ENCODE measurements at places on chromosomes 4 and X. TPM values are rescaled to one million over a fixed set of nuclear protein-coding genes. Genes with fewer than 3 reads are reported as not detected.

DNA sequence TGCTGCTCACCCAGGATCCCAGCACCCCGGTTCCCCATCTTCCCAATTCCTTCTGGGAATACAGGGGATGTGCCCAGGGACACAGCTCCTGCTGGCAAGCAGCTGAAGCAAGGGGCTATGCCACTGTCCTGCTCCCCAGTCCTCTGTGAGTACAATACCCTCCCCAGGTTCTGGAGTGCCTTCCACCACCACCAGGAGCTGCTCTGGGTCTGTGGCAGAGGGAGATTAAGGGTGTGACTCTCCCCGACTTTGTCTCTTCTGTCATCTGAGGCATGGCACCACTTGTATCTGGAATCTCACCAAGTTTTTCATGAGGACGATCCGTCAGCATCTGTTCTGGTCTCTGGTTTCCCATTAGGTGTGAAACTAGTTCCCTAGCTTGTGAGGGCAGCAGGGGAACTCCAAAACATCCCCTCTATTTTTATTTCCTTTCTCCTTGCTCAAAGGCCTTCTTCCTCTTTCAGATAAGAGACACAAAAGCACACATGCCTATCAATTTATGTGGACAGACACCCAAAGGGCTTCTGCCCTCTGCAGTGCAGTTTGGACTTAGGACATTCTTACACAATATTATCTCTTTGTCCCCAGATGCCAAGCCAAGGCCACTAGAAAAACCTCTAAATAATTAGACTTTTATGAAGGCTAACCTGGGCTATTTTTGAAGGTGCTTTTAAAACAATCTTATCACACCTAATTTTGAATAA lies 26.8 kb downstream of the MGST2 start:
- H3K27ac ChIP-seq = peak overlapping the region; percentile 19
- no peak overlapping the region for H3K4me3 ChIP-seq
- H3K27me3 ChIP-seq = no peaks in the 10 kb centered on the region
- H3K36me3 ChIP-seq = peaks cover 40% of the 10 kb centered on the region
- no peak for DNase-seq

UBA1 gene
- total RNA-seq = 524 TPM

DNA sequence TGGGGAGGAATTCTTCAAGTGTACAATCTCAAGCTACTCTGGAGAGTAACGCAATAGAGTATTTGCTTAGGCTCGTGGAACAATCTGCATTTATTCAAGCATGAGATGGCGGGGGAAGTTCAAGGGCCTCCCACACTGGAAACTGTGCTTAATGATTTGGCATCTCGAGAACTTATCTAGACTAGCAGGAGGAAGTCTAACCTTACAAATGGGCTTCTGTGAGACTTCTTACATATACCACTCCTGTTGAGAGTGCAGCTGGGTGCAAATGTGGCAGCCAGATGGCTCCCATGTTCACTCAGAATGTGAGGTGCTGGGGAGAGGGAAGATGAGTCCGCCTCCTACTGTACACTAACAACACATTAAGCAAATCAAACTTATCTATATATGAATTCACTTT lies 29.3 kb upstream of the PTPN13 start:
- no peaks in the 10 kb centered on the region for H3K36me3 ChIP-seq
- no peak overlapping the region for H3K27ac ChIP-seq
- H3K4me1 ChIP-seq = peaks cover 33% of the 10 kb centered on the region
- H3K4me3 ChIP-seq = no peak overlapping the region

C4orf50 gene
- total RNA-seq = 0.19 TPM

MID1 gene
- total RNA-seq = 32.5 TPM

DNA sequence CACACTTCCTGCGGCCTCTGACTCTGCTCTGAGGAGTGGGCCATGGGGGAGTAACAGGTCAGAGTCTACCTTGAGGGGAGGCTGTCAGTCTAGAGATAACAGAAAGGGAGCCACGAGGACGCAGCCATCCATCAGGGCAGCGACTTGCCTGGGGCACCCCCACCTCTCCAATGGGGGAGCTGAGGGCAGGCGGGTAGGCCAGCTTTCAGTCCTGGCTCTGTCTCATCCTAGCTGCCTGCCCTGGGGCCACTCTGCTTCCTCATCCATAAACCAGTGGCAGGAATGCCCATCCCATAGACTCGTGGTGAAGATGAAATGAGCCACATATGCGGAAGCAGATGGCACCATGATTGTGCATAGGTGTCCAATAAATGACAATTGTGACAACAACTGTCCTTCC lies 13.2 kb downstream of the MAGED2 start:
- DNase-seq = no peak
- no peaks in the 10 kb centered on the region for H3K27me3 ChIP-seq
- H3K4me1 ChIP-seq = peaks cover 2% of the 10 kb centered on the region
- peaks cover 9% of the 10 kb centered on the region for H3K36me3 ChIP-seq
- no peak overlapping the region for H3K4me3 ChIP-seq
- H3K27ac ChIP-seq = no peak overlapping the region

- H3K27me3 ChIP-seq = peaks cover 3% of the 10 kb centered on the region
- H3K4me3 ChIP-seq = no peak overlapping the region
- no peaks in the 10 kb centered on the region for H3K4me1 ChIP-seq
- H3K36me3 ChIP-seq = no peaks in the 10 kb centered on the region
- H3K27ac ChIP-seq = no peak overlapping the region
Observed at GRCh38 chrX:25067271-25068172, 51.8 kb upstream of the ARX start.

DNA sequence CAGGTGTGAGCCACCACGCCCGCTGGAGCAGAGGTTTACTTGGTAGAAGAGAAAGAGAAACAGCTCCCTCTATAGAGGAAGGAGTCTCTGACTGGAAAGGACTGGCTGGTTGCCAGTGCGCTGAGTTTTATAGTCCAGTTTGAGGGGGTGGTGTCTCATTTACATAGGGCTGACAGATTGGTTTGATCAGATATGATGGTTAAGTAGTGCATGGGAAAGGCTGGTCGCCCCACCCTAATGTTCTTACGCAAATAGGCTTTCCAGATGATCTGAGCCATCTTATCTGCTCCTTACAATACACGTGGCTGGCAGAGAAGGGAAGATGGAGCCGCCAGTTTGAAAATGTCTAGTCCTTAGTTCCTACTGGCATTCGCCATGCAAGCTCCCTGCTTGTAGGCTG lies 439.5 kb downstream of the NAF1 start:
- H3K4me1 ChIP-seq = no peaks in the 10 kb centered on the region
- no peak overlapping the region for H3K27ac ChIP-seq
- no peaks in the 10 kb centered on the region for H3K36me3 ChIP-seq
- DNase-seq = no peak
- no peaks in the 10 kb centered on the region for H3K27me3 ChIP-seq
- no peak overlapping the region for H3K4me3 ChIP-seq

DNA sequence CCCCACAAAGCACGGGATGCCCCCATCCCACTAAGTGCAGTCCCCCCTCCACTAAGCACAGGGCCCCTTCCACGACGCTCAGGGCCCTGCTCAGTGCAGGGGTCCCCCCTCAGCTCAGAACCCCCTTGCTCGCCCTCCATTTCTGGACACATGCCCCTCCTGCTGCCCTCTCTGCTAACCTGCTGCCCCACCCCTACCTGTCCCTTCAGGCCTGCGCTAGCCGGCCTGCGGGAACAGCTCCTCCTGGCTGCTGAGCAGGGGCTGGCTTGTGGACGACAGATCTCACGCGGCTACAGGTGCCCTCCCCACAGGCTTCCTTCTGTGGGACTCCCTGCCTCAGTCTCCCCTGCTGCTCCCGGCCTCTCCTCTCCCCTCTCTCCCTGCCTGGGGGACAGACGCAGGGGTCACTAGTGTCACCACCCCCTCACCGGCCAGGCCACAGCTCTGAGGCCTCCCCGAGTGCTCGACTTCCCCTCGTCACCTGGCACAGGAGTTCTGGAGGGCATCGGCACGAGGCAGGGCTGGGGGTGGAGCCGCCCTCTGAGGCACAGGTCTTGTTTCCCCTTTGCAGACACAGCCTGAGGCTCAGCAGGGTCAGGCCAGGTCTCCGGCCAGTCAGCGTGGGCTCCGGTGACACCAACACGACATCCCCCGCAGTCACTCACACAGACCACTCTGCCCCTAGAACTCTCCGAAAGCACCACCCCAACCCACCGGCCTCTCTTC lies 21.6 kb downstream of the GAK start:
- H3K27ac ChIP-seq = no peak overlapping the region
- no peak overlapping the region for H3K4me3 ChIP-seq
- H3K36me3 ChIP-seq = peaks cover 8% of the 10 kb centered on the region
- H3K4me1 ChIP-seq = peaks cover 3% of the 10 kb centered on the region
- DNase-seq = no peak

PAK3 gene
- total RNA-seq = 18.4 TPM

PRSS12 gene
- 4.6 TPM for total RNA-seq

GRCh38 chr4:10973686-10974085 lies 289.1 kb upstream of the CLNK start:
- peaks cover 10% of the 10 kb centered on the region for H3K4me1 ChIP-seq
- no peak overlapping the region for H3K27ac ChIP-seq
- no peak overlapping the region for H3K4me3 ChIP-seq
- no peak for DNase-seq

GRCh38 chrX:111447298-111447697 lies 35.3 kb upstream of the DCX start:
- H3K4me3 ChIP-seq = no peak overlapping the region
- H3K36me3 ChIP-seq = no peaks in the 10 kb centered on the region
- peaks cover 10% of the 10 kb centered on the region for H3K4me1 ChIP-seq
- peak; percentile 9 for DNase-seq
- H3K27ac ChIP-seq = no peak overlapping the region

- no peak overlapping the region for H3K27ac ChIP-seq
- H3K4me3 ChIP-seq = no peak overlapping the region
- DNase-seq = no peak
- no peaks in the 10 kb centered on the region for H3K36me3 ChIP-seq
Observed at GRCh38 chr4:168614281-168615057, 117.6 kb downstream of the PALLD start.

GATA1 gene
- not detected for total RNA-seq

- no peak overlapping the region for H3K4me3 ChIP-seq
- DNase-seq = no peak
- H3K27ac ChIP-seq = peak overlapping the region; percentile 88
Observed at GRCh38 chr4:99642725-99643489, 14.7 kb downstream of the C4orf54 start.

DNA sequence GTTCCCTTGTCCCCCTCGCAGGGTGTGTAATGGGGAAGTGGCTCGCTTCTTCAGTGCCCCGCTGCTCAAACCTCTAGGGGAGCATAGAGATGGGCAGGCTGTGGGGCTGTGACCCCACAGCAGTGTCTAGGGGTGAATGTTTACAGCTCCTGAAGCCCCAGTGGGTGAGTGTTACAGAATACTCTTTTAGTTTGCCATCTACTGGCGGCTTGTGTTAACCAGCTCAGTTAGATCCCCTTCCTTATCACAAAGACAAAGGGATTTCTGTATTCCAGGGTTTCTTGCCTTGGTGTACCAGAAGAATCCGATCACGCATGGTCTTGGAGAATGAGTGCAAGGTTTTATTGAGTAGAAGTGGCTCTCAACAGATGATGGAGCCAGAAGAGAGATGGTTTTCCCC lies 108.1 kb upstream of the IQCM start:
- no peaks in the 10 kb centered on the region for H3K36me3 ChIP-seq
- H3K4me3 ChIP-seq = no peak overlapping the region
- H3K27ac ChIP-seq = no peak overlapping the region
- no peaks in the 10 kb centered on the region for H3K4me1 ChIP-seq

GRCh38 chr4:54318904-54319303 lies 89.8 kb downstream of the PDGFRA start:
- DNase-seq = no peak
- H3K4me1 ChIP-seq = no peaks in the 10 kb centered on the region
- no peak overlapping the region for H3K4me3 ChIP-seq
- H3K36me3 ChIP-seq = no peaks in the 10 kb centered on the region

DNA sequence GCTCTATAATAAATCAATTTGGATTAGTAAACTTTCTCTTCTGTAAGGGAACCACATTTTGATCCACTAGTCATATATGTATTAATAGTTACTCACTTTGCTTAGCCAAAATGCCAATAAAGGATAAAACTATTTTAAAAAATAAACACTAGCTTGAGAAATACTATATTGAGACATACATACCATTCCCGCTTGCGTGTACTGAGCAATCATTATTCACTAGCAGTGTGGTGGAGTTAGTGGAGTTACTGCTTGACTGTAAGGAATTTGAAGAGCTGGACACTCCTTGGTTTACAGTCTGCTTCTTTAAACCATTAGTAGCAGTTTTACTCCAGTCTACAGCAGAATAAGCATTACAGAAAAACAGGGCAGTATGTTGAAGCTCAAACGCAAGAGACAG lies 10.8 kb upstream of the PHKA2 start:
- no peak overlapping the region for H3K4me3 ChIP-seq
- peaks cover 10% of the 10 kb centered on the region for H3K4me1 ChIP-seq
- no peak for DNase-seq
- no peaks in the 10 kb centered on the region for H3K36me3 ChIP-seq

XG gene
- total RNA-seq = 1.2 TPM

DNA sequence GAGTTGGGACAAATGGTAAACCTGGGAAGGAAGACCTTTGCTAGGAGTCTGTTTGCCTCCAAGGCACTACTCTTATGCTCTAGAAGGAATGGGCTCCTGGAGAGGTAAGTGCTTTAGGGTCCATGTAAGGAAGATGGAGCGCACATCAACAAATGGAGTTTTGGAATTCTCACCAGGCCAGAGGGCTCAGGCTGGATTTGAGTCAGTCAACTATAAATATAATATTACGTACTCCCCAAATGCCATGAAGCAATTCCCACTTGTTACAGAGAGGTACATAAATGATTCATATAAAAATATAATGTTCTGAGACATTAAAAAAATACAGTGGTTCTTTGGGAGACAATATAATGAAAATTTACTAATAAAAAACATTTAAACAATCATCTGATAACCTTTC lies 1.6 kb upstream of the SLC9B1 start:
- H3K4me3 ChIP-seq = no peak overlapping the region
- H3K36me3 ChIP-seq = no peaks in the 10 kb centered on the region
- DNase-seq = no peak
- H3K4me1 ChIP-seq = peaks cover 11% of the 10 kb centered on the region

GRCh38 chrX:53544936-53545335 lies 110.8 kb upstream of the HSD17B10 start:
- no peaks in the 10 kb centered on the region for H3K4me1 ChIP-seq
- H3K36me3 ChIP-seq = peaks cover 8% of the 10 kb centered on the region
- no peak overlapping the region for H3K27ac ChIP-seq
- no peak overlapping the region for H3K4me3 ChIP-seq

DNA sequence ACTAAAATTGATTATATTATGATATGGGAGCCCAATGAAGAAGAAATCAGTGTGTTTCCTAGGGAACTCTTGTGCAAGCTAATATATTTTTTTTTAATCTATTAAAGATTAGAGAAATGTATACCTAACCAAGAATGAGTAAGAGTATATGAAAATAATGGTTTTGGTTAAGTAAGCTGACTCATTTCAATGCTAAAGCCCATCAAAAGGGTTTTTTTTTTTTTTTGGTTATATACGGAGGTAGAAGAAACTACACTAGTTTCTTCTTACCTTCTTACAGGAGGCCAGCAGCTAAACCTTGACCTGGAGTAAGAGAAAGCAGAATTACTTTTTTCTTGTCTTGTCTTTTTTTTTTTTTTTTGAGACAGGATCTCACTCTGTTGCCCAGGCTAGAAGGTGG lies 27.5 kb downstream of the RUFY3 start:
- H3K4me3 ChIP-seq = no peak overlapping the region
- no peak for DNase-seq
- H3K27me3 ChIP-seq = no peaks in the 10 kb centered on the region
- no peaks in the 10 kb centered on the region for H3K36me3 ChIP-seq

Data from progenitor cell of endocrine pancreas (in vitro differentiated cells).